ENCODE measurements at places on chromosomes 16 and 17. TPM values are rescaled to one million over a fixed set of nuclear protein-coding genes. Genes with fewer than 3 reads are reported as not detected.

The KRT9 gene
- not detected for polyA plus RNA-seq

The TRPV3 gene
- 2.0 TPM for polyA plus RNA-seq

The MILR1 gene
- 2.6 TPM for polyA plus RNA-seq

- no peaks in the 10 kb centered on the region for H3K36me3 ChIP-seq
- H3K4me3 ChIP-seq = no peak overlapping the region
- no peak for DNase-seq
- no peak overlapping the region for H3K27ac ChIP-seq
- H3K4me1 ChIP-seq = peaks cover 3% of the 10 kb centered on the region
- H3K27me3 ChIP-seq = peaks cover 14% of the 10 kb centered on the region
These were observed 4.9 kb upstream of the ZG16B start for GRCh38 chr16:2825049-2825742.

DNA sequence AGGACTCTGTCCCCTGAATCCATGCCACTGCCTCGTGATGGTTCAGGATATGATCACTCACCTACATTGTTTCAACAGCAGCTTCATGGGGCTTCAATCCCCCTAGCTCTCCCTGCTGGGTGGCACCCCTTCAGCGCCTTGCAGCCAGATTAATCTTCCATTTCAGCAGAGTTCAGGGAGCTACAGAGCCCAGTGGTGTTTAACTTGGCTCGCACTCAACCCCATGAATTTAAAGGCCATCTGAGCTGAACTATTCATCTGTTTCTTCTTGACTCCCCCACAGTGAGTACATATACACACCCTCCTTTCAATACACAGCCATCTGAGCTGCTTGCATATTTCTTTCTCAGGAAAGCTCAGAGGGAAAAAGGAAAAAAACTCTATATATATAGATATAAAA, 202.8 kb upstream of the C16orf82 start:
- no peak overlapping the region for H3K27ac ChIP-seq
- H3K4me1 ChIP-seq = no peaks in the 10 kb centered on the region
- no peak overlapping the region for H3K4me3 ChIP-seq
- no peaks in the 10 kb centered on the region for H3K36me3 ChIP-seq

DNA sequence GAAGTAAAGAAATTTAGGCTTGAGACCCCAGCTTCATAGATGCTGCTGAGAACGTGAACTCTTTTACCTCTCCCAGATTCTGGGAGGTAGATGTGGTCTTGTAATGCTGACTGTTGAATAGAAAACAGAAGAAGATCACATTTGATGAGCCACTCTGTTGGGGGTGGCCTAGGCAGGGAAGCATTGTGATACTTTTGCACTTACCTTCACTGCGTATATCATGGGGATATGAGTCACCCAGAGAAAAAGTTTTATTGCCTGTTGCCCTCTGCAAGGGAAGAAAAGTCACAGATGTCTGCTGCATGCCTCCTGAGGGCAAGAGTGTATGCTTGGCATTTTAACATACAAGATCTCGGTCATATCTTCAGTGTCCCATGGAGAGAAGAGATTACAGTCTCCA, 365.4 kb downstream of the SNX29 start:
- H3K27ac ChIP-seq = no peak overlapping the region
- H3K27me3 ChIP-seq = no peaks in the 10 kb centered on the region
- DNase-seq = no peak
- H3K4me1 ChIP-seq = peaks cover 9% of the 10 kb centered on the region
- H3K4me3 ChIP-seq = no peak overlapping the region

DNA sequence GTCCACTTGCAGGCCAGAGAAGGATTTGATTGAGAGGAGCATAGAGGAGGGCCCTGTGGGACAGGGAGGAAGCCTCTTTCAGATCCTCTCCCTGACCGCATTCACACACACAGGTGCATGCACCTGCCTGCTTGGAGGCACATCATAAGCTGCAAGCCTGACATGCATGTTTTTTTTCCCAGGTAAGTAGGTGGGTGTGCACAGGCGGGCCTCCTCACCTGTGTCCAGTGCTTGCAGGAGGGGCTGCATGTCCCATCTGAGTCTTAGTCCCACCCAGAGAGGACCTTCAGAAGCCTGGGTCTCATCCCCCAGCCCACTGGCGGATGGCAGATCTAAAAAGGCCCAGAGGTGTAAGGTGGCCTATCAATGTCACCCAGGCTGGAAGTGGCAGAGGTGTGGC, 130.8 kb downstream of the TMEM132E start:
- H3K36me3 ChIP-seq = no peaks in the 10 kb centered on the region
- no peak overlapping the region for H3K4me3 ChIP-seq
- no peaks in the 10 kb centered on the region for H3K27me3 ChIP-seq
- DNase-seq = no peak
- no peaks in the 10 kb centered on the region for H3K4me1 ChIP-seq
- H3K27ac ChIP-seq = no peak overlapping the region

DNA sequence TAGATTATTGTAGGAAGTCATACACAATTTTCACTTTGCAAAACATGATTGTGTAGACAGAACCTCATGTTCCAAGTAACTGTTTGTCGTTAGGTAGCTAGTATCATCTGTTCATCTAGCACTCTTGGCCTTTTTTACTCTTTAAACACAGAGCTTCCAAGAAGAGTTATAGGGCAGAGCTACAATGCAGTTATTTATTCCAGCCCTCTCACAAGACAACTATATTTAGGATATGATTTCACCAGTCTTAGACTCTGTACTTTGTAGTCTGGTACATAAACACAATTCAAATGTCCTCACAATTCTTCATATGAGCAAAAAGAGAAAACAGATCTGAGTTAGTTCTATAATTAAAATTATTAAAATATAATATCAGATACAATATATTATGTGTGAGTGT, 37.9 kb downstream of the KCNJ2 start:
- H3K4me3 ChIP-seq = no peak overlapping the region
- no peaks in the 10 kb centered on the region for H3K36me3 ChIP-seq
- no peaks in the 10 kb centered on the region for H3K4me1 ChIP-seq

DNA sequence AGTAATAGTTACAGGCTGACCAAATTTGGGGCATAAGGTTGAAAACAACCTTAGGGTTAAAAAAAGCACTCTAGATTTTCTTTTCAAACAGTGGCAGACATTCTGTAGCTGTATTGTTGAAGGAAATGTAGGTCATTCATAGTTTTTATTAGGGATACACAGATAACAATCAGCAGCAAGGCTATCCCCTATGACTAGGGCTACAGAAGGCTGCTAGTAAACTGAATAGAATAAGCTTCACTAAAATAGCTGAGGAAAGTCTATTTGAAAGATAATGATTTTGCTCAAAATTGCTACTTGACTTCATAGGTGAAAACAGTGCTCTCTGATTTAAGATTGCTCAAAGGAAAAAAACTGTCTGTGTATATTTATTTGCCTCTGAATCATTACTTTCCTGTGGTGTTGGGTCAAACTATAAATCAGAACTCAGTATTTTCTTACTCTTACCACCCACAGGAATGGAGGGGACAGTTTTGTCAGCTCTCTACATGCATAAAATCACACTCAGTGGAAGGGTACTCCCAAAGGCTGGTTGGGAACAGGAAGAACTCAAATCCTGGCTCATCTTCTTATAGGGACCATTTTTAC, 24.8 kb downstream of the RPGRIP1L start:
- H3K4me3 ChIP-seq = no peak overlapping the region
- H3K27ac ChIP-seq = no peak overlapping the region
- no peaks in the 10 kb centered on the region for H3K27me3 ChIP-seq
- DNase-seq = no peak

DNA sequence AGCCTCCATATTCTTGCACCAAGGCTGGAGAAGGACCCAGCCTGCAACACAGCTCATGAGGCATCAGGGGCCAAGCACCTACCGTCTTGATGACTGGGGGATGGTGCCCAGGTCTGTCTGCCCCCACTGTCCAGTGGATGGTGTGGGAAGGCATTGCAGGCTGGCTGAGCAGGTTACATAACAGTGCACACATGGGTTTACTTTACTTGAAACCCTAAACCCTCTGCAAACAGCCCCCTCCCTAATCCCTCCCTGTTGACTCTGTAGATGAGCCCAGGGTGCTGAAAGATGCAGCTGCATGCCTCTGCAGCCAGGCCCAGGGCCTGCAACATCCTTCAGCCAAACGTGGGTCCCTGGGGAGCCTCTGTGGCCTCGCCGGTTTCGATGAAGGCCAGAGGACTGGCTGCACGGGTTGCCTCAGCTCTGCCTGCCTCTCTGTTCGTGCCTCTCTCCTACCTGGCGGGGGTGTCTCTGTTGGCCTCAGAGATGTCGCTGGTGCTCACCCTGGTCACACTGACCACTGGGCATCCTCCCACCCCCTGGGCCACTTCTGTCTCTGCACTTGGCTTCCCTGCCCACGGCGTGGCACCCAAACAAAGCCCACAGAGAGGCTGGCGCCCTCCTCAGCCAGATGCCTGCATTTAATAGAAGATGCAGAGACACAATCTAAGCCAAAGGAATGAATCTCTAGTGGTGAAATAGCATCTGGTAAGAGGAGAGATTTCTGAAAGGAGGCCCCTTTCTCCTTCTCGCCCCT, 95.1 kb downstream of the METRNL start:
- H3K36me3 ChIP-seq = no peaks in the 10 kb centered on the region
- H3K4me3 ChIP-seq = no peak overlapping the region
- peaks cover 38% of the 10 kb centered on the region for H3K4me1 ChIP-seq
- H3K27me3 ChIP-seq = peaks cover 3% of the 10 kb centered on the region
- DNase-seq = peak; percentile 87
- peak overlapping the region; percentile 20 for H3K27ac ChIP-seq

DNA sequence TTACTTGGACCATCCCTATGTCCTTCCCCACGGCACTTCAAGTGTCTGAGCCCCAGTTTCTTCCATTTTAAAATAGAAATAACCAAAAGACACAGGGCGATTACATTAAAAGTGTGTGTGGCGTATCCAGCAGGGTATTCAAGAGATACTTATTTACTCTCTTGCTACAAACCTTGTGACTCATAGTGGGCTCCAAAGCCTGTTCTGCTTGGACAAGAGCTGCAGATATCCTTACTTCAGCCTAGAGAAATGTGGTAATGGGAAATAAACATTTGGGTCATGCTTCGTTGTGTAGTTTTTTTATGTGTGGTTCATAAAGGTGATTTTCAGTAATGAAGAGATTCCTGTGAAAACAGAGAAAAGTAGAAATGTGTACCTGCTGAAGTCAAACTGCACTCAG, 288.9 kb upstream of the CDH11 start:
- H3K27me3 ChIP-seq = no peaks in the 10 kb centered on the region
- no peak for DNase-seq
- no peak overlapping the region for H3K4me3 ChIP-seq
- H3K4me1 ChIP-seq = no peaks in the 10 kb centered on the region

DNA sequence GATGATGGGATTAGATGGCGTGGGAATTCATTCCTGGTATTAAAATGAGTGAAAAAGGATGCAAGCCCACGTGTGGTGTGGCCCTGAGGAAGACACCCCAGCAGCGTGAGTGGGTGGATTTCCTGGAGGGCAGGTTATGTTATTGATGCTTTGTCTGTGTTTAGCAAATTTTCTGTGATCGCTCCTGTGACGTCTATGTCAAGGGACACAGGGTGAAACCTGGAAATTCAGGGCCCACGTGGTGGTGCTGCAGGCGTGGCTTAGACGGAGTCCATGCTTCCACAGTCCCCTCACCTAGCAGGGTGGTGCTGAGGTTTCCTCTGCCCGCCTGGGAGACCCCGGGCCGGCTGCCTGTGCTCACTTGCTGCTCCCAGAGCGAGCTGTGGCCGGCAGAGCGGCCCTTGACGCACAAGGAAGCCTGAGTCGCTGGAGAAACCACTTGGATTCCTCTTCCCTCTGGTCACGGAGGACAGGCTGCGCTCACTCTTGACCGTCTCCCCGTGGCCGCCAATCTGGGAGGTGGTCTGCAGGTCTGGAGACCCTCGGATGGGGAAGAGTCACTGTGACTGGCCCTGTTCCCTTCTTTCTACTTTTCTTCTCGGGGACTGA, 23.4 kb downstream of the BAIAP2 start:
- no peak for DNase-seq
- H3K4me1 ChIP-seq = peaks cover 14% of the 10 kb centered on the region
- H3K27me3 ChIP-seq = no peaks in the 10 kb centered on the region
- no peak overlapping the region for H3K27ac ChIP-seq
- H3K4me3 ChIP-seq = no peak overlapping the region
- peaks cover 22% of the 10 kb centered on the region for H3K36me3 ChIP-seq

GRCh38 chr17:48997103-48997826, at the start of gene IGF2BP1:
Gene IGF2BP1, plus strand, starts transcription at chr17:48997385. Its CDS starts 361 bp downstream, at chr17:48997746.
- peak within 1 kb of the TSS; percentile 82 for H3K4me3 ChIP-seq
- peak within 1 kb of the TSS; percentile 93 for H3K27ac ChIP-seq
- H3K36me3 ChIP-seq = no peaks in the 10 kb centered on the region
- H3K4me1 ChIP-seq = peaks cover 24% of the 10 kb centered on the region
- H3K27me3 ChIP-seq = peaks cover 38% of the 10 kb centered on the region
- peak; percentile 79 for DNase-seq

DNA sequence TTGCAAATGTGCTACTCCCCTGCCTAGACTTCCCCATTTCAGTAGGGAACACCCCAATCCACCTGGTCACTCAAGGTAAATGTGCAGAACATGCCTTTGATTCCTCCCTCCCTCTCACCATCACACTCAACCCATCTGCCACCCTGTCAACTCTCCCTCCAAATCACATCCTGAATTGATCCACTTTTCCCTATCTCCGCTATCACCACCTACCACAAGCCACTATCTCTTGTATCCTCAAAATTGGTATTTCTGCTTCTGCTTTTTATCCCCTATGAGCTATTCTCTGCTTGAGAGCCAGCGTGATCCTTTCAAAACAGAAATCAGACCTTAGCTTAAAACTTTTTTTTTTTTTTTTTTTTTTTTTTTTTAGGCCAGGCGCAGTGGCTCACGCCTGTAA, 5.4 kb upstream of the NOL11 start:
- no peaks in the 10 kb centered on the region for H3K27me3 ChIP-seq
- H3K4me3 ChIP-seq = no peak overlapping the region
- no peak for DNase-seq

Measured in muscle of leg (tissue), 16 donors.